ENCODE measurements at places on chromosomes 13 and 19. TPM values are rescaled to one million over a fixed set of nuclear protein-coding genes. Genes with fewer than 3 reads are reported as not detected.

Gene CCDC124
- polyA plus RNA-seq, result 139 TPM

Gene NEK5
- polyA plus RNA-seq, result 7.6 TPM

Gene ZSCAN5B
- 0.17 TPM for polyA plus RNA-seq

Gene CEACAM1
- 0.60 TPM for polyA plus RNA-seq

Gene ANKRD24
- 13.7 TPM for polyA plus RNA-seq

DNA sequence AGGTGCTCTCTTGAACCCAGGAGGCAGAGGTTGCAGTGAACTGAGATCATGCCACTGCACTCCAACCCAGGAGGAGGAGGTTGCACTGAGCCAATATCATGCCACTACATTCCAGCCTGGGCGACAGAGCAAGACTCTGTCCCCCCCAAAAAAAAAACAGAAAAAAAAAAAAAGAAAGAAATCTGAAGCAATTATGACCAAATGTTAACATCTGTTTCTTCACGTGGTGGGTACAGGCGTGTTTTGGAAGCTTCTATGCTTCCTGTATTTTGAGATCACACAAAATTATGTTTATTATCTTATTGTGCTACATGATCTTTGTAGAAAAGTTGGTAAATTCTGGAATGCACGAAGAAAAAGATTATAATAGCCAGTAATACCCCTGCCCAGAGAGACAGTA lies 2.7 kb upstream of the ACP5 start:
- peaks cover 6% of the 10 kb centered on the region for H3K4me1 ChIP-seq
- H3K27me3 ChIP-seq, result peaks cover 11% of the 10 kb centered on the region
- H3K4me3 ChIP-seq, result no peak overlapping the region
- H3K36me3 ChIP-seq, result peaks cover 4% of the 10 kb centered on the region
- no peak overlapping the region for H3K27ac ChIP-seq
- no peak for DNase-seq

DNA sequence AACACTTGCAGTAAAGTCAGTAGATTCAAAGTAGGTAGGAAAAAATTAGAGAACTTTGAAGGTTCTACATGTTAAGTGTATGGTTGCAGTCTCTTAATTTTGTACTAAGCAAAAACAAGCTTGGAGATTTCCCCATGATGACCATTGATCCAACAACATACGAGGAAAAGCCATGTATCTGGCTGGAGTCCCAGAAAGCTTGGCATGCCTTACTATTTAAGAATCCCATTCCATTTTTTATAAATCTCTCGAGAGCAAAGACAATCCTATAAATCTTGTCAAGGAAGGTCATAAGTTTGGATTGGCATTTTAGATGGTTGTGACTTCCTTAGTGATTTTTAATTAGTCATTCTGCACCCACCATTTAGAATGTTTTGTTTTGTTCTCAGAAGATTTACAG lies 495.9 kb downstream of the GPC5 start:
- no peaks in the 10 kb centered on the region for H3K36me3 ChIP-seq
- no peaks in the 10 kb centered on the region for H3K4me1 ChIP-seq
- no peak overlapping the region for H3K27ac ChIP-seq

DNA sequence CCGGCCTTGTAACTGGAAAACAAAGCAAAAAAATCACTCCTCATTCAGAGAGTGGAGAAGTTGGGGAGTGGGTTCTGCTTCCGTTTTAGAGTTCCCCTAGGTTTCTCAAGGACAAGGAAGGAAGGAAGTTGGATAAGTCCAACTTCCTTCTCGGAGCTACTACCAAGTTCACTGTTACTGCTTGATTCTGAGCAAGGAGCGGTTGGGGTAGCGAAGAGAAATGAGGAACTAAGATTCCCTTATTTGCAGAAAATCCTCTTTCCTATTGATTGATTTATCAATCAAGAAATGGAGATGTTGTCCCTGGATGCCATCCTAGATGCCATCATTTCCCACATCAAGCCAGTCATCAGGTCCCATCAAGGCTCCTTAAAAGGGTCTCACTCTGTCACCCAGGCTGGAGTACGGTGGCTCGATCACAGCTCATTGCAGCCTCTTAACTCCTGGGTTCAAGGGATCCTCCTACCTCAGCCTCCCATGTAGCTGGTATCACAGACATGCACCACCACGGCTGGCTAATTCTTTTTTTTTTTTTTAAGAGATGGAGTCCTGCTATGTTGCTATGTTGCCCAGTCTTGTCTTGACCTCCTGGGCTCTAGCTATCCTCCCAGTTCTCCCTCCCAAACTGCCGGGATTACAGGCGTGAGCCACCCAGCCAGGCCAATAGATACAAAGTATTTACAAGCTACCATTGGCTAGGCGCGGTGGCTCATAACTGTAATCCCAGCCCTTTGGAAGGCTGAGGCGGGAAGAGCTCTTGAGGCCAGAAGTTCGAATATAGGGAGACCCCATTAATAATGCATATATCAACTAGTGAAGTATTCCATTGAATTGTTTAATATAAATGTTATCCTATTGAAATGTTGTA lies 809 bp upstream of the B9D2 start:
- no peaks in the 10 kb centered on the region for H3K27me3 ChIP-seq
- peak overlapping the region; percentile 88 for H3K4me3 ChIP-seq
- peaks cover 7% of the 10 kb centered on the region for H3K36me3 ChIP-seq

DNA sequence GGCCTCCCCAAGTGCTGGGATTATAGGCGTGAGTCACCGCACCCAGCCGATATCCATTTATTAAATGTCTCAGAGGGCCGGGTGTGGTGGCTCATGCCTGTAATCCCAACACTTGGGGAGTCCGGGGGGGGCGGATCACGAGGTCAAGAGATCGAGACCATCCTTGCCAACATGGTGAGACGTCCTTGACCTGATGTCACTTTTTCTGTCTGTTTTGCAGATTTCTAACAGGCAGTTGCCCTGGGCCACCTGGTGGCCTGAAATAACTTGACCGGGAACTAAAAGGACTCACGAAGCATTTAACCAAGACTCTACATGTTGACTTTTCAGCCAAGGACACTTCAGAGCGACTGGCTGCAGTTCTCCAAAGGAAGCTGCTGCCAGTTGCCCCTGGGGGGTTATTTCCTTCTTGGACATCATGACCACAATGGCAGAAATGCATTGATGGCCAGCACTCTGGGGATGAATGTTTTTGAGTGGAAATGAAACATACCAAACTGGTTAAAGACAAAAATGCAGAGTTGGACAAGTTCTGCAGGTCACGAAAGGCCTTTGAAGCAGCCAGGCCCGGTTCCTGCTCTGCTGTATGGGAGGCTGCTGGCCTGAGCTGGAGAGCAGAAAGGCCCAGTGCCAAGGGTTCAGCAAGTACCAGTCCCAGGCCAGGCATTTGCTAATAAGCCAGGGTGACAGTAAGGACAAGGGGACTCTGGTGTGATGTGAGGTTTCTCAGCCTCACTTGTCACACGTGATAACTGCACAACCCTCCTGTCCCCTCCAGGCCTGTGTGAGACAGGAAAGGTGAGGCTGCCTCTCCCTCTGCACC lies 8.3 kb downstream of the ZNF837 start:
- H3K36me3 ChIP-seq, result peaks cover 21% of the 10 kb centered on the region
- no peaks in the 10 kb centered on the region for H3K4me1 ChIP-seq
- no peak for DNase-seq
- no peaks in the 10 kb centered on the region for H3K27me3 ChIP-seq

- no peak for DNase-seq
- peaks cover 26% of the 10 kb centered on the region for H3K27me3 ChIP-seq
- no peak overlapping the region for H3K27ac ChIP-seq
Measured at GRCh38 chr19:6769006-6769619, 1.9 kb upstream of the SH2D3A start.

DNA sequence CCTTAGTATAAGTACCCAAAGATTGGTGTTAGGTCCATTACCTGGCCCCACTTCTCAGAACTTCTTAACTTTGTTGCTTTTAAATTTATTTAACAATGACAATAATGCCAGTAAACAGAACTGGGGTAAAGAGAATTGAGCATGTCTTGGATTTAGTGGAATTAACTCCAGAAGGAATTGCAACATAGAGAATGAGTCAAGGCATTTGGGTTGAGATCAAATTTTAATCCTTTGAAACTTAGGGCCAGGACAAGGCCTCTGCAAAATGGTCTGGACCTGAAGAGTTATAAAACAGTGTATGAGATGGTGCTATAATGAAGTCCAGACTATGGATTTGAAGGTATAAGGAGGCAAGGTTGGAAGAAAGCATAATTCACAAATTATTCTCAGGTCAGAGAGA lies 1030.4 kb downstream of the SLITRK5 start:
- no peak overlapping the region for H3K27ac ChIP-seq
- H3K4me3 ChIP-seq, result no peak overlapping the region
- no peaks in the 10 kb centered on the region for H3K4me1 ChIP-seq
- no peaks in the 10 kb centered on the region for H3K27me3 ChIP-seq
- no peak for DNase-seq
- no peaks in the 10 kb centered on the region for H3K36me3 ChIP-seq

GRCh38 chr13:45402641-45403040 lies 15.5 kb downstream of the SLC25A30 start:
- no peaks in the 10 kb centered on the region for H3K27me3 ChIP-seq
- no peak overlapping the region for H3K4me3 ChIP-seq
- peaks cover 32% of the 10 kb centered on the region for H3K36me3 ChIP-seq
- H3K4me1 ChIP-seq, result no peaks in the 10 kb centered on the region

- no peak for DNase-seq
- H3K36me3 ChIP-seq, result no peaks in the 10 kb centered on the region
- H3K27me3 ChIP-seq, result no peaks in the 10 kb centered on the region
- H3K27ac ChIP-seq, result peak overlapping the region; percentile 7
- no peaks in the 10 kb centered on the region for H3K4me1 ChIP-seq
Measured at GRCh38 chr13:77891486-77891885, 27.1 kb downstream of the EDNRB start.

- no peaks in the 10 kb centered on the region for H3K27me3 ChIP-seq
- peak overlapping the region; percentile 64 for H3K27ac ChIP-seq
- peaks cover 15% of the 10 kb centered on the region for H3K36me3 ChIP-seq
- H3K4me1 ChIP-seq, result peaks cover 27% of the 10 kb centered on the region
Measured at GRCh38 chr13:41463838-41464602, 6.7 kb downstream of the RGCC start.

- DNase-seq, result peak; percentile 88
- no peak overlapping the region for H3K27ac ChIP-seq
- peak overlapping the region; percentile 55 for H3K4me3 ChIP-seq
- peaks cover 6% of the 10 kb centered on the region for H3K27me3 ChIP-seq
- H3K36me3 ChIP-seq, result peaks cover 36% of the 10 kb centered on the region
Measured at GRCh38 chr19:55452749-55453346, 8.6 kb downstream of the ISOC2 start.

DNA sequence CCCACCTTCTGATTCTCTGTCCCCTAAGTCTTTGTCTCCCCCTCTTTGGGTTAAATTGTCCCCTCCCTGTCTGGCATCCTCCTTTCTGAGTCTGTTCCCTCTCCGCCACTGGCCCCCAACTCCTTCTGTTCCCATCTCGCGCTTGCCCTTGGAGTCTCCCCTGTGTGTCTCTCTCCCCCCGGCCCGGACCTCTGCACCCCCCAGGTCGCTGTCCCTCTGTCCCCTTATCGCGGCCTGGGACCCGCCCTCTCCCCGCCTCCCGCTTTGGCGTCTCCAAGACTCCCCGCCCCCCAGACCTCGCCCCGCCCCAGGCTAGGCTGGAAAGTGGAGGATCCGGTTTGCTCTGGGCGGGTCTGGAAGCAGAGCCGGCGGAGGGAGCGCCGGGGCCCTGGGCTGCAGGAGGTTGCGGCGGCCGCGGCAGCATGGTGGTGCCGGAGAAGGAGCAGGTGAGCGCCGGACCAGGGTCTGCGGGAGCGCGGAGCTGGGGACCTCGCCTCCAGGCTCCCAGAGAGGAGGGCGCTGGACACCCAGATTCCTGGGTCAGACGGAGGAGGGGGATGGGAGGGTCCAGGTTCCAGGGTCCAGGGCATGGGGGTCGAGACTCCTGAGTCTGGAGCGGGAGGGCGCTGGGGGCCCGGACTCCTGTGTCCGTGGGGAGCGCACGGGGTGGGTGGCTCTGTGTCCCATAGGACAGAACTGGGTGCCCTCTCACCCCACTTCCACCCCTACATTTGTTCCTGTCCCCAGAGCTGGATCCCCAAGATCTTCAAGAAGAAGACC lies at the start of gene TRPM4:
Gene TRPM4, plus strand, starts transcription at position 348 of the 780 bp plus-strand sequence. Its CDS starts 75 bp downstream, at position 423.
- peak within 1 kb of the TSS; percentile 57 for H3K27ac ChIP-seq
- peaks cover 39% of the 10 kb centered on the region for H3K4me1 ChIP-seq
- H3K36me3 ChIP-seq, result peaks cover 4% of the 10 kb centered on the region
- peak within 1 kb of the TSS; percentile 82 for H3K4me3 ChIP-seq
- H3K27me3 ChIP-seq, result no peaks in the 10 kb centered on the region
- no peak for DNase-seq

Measured in spinal cord (tissue), 10 donors.